ENCODE measurements at places on chromosomes 4 and X. TPM values are rescaled to one million over a fixed set of nuclear protein-coding genes. Genes with fewer than 3 reads are reported as not detected.
A peak's percentile ranks its signal among the peaks of the same experiment; 100 is the strongest.

PCDH11X gene
- not detected for total RNA-seq

DNA sequence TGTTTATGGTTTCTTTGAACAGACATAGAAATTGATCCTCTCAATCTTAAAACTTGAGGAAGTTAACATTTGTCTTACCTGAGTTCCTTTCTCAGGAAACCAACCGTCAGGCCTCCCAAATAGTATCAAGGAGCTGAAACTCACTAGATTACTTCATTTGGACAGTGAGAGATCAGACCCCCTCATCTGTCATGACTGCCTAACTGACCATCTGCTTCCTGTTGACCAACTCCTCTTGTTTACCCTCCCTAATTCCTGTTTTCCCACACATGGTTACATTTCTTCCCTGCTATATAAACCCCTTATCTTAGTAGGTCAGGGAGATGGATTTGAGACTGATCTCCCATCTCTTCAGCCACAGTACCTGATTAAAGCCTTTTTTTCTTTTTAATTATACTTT, 46.2 kb upstream of the NMU start:
- H3K4me3 ChIP-seq = no peak overlapping the region
- H3K27ac ChIP-seq = no peak overlapping the region
- no peaks in the 10 kb centered on the region for H3K36me3 ChIP-seq
- H3K27me3 ChIP-seq = no peaks in the 10 kb centered on the region
- no peak for DNase-seq

DNA sequence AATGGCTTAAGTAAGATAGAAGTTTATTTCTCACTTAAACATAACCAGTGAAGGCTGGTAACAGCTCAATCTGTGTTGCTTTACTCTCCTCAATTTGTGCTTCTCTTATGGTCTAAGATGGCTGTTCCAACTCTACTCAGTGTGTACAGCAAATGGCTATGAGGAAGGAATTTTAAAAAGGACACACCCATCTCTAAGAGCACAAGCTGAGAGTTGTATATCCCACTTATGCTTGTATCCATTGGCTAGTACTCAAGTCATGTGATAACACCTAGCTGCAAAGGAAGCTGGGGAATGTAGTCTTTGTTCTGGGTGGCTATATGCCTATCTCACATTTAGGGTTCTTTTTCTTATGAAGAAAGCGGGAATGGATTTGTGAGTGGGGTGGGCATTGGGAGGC, 63.3 kb downstream of the GPAT3 start:
- no peaks in the 10 kb centered on the region for H3K27me3 ChIP-seq
- peaks cover 9% of the 10 kb centered on the region for H3K4me1 ChIP-seq
- no peak overlapping the region for H3K4me3 ChIP-seq
- H3K27ac ChIP-seq = no peak overlapping the region
- DNase-seq = peak; percentile 27

DNA sequence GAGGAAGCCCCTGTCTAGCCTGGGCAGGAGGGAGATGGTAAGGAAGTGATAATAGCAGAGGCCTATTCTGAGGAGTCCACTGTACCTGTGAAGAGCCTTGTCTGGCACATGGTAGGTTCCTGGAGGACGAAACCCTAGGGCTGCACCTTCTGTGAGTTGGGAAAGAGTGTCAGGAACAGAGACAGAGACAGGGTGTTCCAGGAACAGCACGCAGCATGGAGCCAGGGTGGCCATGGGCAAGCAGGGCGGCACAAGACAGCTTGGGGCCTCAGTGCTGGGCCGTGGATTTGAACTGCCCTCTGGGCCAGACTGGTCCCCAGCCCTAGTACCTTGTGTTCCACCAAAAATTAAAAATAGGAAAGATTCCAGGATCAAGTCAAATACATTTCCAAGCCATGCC, 272.5 kb downstream of the EVC2 start:
- H3K4me3 ChIP-seq = no peak overlapping the region
- H3K27ac ChIP-seq = no peak overlapping the region
- H3K4me1 ChIP-seq = no peaks in the 10 kb centered on the region
- no peaks in the 10 kb centered on the region for H3K27me3 ChIP-seq

DNA sequence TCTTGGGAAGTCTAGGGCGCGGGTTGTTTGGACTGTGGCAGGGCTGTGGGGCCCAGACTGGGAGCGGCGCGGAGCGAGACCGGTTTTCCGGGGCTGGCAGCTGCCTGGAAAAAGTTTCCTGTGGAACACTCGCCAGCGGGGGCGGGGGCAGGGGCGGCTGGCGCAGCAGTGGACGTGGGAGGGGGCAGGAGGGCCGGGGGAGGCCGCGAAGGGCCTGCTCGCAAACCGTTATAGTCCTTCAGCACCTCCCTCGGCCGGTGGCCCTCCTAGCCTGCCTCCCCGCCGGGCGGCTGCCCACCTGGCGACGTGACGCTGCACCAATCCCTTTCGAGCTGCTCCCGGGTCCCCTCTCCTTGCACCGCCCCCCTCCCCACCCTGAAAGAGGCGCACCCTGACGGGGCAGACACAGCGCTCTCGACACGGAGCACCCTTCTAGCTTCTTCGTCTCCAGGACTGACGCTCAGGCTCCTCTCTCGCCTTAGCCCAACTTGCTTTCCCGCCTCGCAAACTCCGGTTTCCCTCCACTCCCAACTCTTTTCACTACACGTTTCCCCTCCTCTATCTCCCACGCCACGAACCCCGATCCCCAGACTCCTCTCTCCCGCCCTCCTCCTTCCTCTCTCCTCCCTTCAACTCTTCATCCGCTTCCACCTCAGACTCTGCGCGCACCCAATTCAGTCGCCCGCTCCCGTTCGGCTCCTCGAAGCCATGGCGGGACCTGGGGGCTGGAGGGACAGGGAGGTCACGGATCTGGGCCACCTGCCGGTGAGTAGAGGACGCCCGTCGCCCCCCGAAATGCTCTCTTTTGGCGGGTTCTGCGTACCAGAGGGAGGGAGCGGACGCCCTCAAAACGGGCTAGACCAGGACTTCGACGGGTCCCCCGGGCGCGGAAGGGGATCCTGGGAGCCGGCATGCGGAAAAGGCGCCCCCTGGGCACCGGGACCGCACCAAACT, at the start of gene NRK:
Gene NRK, plus strand, starts transcription at position 402 of the 954 bp plus-strand sequence. Its CDS starts 307 bp downstream, at position 709.
- no peak within 1 kb of the TSS for H3K4me3 ChIP-seq
- H3K4me1 ChIP-seq = no peaks in the 10 kb centered on the region
- DNase-seq = no peak
- no peaks in the 10 kb centered on the region for H3K27me3 ChIP-seq
- no peaks in the 10 kb centered on the region for H3K36me3 ChIP-seq
- H3K27ac ChIP-seq = no peak within 1 kb of the TSS

DNA sequence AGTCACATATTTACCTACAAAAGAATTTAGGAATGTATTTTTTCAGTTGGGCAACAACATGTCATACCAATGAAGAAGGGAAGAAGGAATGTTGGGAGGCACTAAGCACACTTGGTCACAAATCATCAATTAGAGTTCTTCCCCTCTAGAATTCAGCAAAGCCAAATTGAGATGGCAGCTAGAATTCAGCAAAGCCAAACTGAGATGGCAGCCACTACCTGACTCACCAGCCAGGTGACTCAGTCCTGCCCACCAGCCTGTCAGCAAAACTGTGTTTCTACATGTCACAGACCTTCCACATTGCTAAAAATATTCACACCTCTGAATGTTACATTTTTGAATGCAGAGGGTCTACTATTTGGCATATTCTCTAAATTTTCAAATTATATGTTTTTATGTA, 63.2 kb upstream of the NOCT start:
- H3K27ac ChIP-seq = no peak overlapping the region
- no peaks in the 10 kb centered on the region for H3K4me1 ChIP-seq
- no peaks in the 10 kb centered on the region for H3K36me3 ChIP-seq
- no peaks in the 10 kb centered on the region for H3K27me3 ChIP-seq
- no peak for DNase-seq

DNA sequence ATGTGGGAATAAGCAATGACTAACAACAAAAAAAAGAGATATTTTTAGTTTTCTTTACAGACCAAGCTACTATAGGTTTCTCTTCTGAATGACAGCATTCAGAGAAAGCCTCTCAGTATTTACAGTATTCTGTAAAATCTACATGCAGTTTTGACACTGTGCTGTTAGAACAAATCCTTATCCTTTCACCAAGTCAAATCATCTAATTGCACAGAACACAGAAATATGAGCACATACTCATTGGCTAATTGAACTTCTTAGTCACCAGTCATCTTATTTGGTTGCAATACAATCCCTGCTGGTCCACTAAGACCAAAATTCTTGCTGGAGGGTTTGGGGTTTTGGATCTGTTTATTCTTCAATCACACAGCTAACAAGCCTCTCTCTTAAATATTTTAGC, 5.7 kb downstream of the ACOT9 start:
- DNase-seq = no peak
- peaks cover 10% of the 10 kb centered on the region for H3K4me1 ChIP-seq
- no peak overlapping the region for H3K27ac ChIP-seq
- no peaks in the 10 kb centered on the region for H3K27me3 ChIP-seq
- 0 out of 3 replicates have a peak, but pooled peaks cover 7% of the 10 kb centered on the region for H3K36me3 ChIP-seq

DNA sequence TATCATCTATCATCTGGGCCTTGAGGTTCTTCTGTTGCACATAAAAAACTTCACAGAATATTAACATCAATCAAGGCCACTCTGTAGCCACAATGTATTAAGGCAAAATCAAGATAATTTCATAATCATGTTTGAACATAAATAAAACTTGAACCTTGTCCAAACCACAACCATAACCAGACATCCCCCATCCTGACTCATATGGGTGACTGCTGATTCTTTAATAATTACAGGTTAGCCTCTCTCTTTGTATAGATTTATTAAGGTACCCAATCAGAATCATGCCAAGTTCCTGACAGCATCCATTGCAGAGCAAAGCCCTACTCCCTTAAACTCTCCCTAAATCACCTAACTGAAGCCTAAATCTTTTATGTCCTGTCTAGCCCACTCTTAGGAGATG, 16.7 kb upstream of the AREG start:
- no peak overlapping the region for H3K27ac ChIP-seq
- no peak for DNase-seq
- no peaks in the 10 kb centered on the region for H3K27me3 ChIP-seq
- 0 out of 2 replicates have a peak, but pooled peaks cover 4% of the 10 kb centered on the region for H3K4me1 ChIP-seq
- no peaks in the 10 kb centered on the region for H3K36me3 ChIP-seq

GRID2 gene
- total RNA-seq = not detected

DNA sequence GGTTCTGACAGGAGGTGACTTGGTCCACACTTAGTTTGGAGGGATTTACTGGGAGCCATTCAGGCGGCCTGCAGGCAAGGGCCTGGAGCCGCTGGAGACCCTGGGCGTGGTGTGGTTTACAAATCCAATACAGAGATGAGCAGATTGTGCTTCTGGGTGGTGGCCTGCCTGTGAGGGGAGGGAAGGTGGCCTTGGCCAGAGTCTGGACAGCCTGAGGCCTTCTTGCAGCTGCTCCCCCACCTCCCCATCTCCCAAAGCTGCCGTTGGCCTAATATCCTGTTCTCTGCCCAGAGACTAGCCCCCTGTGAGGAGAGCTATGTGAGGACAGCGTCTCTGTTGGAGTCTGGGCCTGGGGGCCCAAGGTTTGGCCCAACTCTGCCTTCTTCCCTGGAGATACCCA, 163.9 kb upstream of the MAMLD1 start:
- H3K4me1 ChIP-seq = no peaks in the 10 kb centered on the region
- DNase-seq = no peak
- no peaks in the 10 kb centered on the region for H3K27me3 ChIP-seq

GRCh38 chr4:136818811-136819330, 713.4 kb downstream of the PCDH18 start:
- no peak for DNase-seq
- no peaks in the 10 kb centered on the region for H3K36me3 ChIP-seq
- H3K27me3 ChIP-seq = no peaks in the 10 kb centered on the region
- no peak overlapping the region for H3K27ac ChIP-seq
- H3K4me1 ChIP-seq = no peaks in the 10 kb centered on the region

SGMS2 gene
- 1.2 TPM for total RNA-seq

MAGED4 gene
- 35.0 TPM for total RNA-seq

NKX3-2 gene
- 0.13 TPM for total RNA-seq

GRCh38 chrX:42128020-42128419, 204.7 kb upstream of the CASK start:
- no peak for DNase-seq
- H3K27ac ChIP-seq = no peak overlapping the region
- no peaks in the 10 kb centered on the region for H3K4me1 ChIP-seq
- no peak overlapping the region for H3K4me3 ChIP-seq

DNA sequence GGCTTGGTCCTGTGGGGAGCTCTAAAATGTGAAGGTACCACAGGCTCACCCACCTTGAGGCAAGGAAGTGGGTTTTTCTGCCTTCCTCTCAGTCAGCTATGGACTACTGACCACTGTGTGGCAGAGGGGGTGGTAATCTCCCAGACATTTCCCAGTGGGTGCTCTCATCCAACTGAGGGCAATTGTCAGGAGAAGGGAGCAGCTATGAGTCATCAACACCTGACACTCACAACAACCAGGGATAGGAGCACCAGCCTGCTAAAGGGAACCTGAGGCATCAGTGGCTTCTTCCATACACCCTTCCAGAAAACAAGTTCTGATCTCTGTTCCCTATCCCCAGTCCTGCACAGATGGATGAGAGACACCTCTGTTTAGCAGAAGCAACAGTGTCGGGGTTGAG, 468.8 kb downstream of the BCOR start:
- DNase-seq = no peak
- no peaks in the 10 kb centered on the region for H3K36me3 ChIP-seq
- no peak overlapping the region for H3K27ac ChIP-seq
- H3K27me3 ChIP-seq = no peaks in the 10 kb centered on the region
- no peak overlapping the region for H3K4me3 ChIP-seq

MMAA gene
- total RNA-seq = 4.5 TPM

DNA sequence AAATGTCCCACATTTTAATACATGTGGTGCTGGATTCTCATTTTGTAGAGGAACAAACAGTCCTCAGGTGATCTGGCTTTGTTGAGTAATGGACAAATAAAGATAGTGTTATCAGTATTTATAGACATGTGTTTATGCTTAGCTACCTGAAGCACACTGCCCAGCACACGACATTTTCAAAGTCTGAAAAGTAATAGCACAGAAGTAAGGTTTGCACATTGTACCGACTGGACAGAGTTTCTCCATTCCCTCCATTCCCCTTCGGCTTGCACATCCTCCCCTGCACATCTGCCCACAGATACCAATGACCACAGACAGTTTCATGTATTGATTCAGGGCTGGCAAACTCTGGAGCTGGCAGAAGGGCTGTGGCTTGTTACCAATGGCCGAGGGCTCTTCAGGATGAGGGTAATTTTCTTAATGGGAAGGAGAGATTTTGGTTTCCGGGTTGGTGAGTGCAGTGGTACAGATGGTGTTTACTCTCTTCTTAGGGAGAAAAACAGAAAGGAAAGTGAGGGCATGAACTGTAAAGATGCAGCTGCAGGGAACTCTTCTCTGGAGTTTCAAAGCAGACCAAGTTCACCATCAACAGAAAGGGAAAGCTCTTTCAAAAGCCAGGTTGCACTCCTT, 2.3 kb downstream of the GRPR start:
- H3K36me3 ChIP-seq = no peaks in the 10 kb centered on the region
- H3K4me3 ChIP-seq = no peak overlapping the region
- no peak overlapping the region for H3K27ac ChIP-seq

- DNase-seq = no peak
- H3K27ac ChIP-seq = no peak overlapping the region
Measured at GRCh38 chr4:173403051-173403450, 4.1 kb upstream of the SCRG1 start.

DCX gene
- not detected for total RNA-seq

MGARP gene
- total RNA-seq = 0.11 TPM
